Activated CD4-positive, alpha-beta T cell treated with anti-CD3 and anti-CD28 coated beads, Interleukin-2, amount 50 U/mL, for 24 hours (primary cell): ENCODE measurements at places on chromosomes 5 and 9.

DNA sequence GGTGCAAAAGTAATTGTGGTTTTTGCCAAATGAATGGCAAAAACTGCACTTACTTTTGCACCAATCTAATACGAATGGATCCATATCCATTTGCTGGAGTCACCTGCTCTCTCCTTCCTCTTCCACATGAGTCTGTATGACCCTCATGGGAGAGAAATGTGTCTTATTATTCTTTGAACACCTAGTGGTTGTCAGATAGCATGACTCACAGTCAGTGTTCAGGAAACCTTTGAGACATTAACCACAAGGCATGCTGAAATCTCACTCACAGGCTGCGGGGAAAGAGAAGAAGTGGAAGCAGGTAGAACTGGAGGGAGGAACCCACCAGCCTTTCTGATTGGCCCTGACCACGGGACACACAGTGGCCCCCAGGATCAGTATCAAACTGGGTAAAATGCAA, 222.8 kb upstream of the KLF4 start:
- no peak for DNase-seq

GRCh38 chr9:93592008-93592642, 15.7 kb downstream of the PHF2 start:
- no peak for DNase-seq

DNA sequence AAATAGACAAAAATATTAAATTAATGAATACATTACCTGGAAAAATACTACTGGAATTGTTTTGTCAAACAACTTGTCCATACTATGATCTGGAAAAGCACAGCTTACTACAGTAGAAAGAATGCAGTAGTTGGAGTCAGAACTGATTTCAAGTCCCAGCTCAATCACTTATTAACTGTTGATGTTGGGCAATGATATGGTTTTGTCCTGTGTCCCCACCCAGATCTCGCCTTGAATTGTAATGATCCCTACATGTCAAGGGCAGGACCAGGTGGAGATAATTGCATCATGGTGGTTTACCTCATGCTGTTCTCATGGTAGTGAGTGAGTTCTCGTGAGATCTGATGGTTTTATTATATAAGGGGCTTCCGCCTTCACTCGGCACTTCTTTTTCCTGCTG, 247.5 kb downstream of the CD180 start:
- DNase-seq = no peak

- DNase-seq = peak; percentile 70
Measured at GRCh38 chr5:175517824-175518450, 39.6 kb downstream of the SFXN1 start.

DNA sequence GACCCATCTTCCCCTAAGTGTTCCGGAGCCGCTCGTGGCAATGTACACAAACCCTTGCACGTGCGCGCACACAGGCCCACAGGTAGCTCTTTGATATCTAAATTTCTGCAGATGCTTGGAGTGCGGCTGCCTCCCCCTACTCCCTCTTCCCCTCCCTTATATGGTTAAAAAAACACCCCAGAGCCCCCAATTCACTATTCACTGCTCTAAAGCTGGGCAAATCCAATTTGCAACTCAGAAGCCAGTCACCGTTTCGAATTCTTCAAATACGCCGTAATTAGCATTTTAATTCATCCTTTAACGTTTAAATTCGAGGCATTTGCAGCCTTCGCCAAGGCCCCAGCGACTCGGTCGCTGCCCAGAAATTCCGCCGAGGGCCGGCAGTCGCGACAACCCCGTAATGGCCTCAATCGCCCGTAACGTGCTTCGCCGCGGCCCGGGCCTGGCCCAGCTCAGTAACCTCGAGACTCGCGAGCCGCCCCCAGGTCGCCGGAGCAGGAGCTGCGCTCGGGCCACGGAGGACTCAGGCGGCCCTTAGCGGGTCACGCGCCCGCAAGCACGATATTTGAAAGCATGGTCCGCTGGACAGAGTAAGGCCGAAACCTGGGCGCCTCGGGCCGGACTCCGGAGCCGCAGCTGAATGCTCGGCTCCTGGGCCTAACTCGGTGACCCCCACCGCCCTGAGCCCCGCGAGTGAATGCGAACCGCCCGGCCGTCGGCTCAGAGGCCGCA, 1.3 kb downstream of the IRX2 start:
- no peak for DNase-seq

DNA sequence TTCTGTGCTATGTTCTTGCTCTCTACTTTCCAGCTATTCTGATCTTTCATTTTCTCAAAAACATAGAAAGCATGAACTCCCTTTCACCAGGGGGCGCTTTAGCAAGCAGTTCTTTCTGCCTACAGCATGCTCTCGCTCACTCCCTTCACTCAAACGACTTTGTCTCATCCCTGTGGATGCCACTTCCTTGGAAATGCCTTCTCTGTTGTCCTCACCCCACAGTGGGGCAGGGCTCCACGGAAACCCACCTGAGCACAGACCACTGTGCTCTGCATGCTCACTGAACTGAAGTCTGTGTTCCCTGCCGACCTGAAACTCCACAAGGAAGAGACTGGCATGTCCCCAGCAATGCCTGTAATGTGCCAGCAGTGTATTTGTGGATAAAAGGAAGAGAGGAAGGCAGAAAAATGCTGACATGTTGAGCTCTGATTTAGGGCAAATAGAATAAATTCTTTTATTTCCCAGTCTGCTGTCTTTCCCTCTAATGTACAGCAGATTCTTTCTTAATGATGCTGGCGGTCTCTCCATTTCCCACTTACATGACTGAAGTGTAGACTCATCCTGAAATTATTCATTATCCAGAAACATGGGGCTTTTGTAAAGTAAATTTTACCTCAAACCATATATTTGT, 4.9 kb upstream of the ROR2 start:
- DNase-seq = no peak

DNA sequence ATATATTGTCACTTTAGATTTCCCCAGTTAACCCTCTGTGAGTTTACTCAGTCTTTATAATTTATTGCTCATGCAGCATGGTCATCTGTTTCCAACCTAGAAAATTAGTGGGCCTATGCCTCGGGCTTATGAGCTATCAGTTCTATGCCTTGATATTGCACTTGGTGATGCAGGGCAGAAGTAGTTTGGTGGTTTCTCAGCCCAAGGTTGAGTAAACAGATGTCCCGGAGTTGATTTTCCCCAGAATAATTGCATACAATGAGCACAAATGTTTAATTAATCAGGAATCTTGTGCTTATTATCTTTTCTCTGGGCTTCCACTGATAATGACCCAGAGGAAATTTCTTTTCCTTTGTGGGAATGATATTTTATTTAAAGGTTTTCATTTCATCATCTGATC, 474.0 kb downstream of the CCDC171 start:
- no peak for DNase-seq

DNA sequence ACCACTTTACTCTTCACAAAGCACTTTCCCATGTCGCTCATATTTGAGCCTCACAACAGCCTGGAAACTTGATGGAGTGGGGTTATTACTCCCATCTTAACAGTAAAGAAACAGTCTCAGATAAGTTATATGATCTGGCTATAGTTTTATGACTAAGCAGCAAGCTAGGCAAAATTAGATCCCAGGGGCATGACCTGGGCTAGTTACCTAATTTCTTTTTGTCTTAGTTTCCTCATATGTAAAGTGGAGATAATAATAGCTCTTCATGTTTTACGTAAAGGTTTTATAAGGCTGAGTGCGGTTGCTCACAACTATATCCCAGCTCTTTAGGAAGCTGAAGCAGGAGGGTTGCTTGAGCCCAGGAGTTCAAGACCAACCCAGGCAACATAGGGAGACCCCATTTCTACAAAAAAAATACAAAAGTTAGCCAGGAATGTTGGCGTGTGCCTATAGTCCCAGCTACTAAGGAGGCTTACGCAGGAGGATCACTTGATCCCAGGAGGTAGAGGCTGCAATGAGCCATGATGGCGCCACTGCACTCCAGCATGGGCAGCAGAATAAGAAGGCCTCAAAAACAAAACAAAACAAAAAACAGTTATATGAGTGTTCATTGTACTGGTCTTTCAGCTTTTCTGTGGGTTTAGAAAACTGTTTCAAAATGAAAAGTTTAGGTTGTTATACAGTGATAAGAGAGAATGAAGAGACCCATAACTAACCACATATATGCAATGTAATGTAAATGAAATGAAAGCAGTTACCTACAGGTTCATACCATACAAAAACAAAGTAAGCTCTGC, 6.5 kb upstream of the PLIN2 start:
- DNase-seq = no peak

DNA sequence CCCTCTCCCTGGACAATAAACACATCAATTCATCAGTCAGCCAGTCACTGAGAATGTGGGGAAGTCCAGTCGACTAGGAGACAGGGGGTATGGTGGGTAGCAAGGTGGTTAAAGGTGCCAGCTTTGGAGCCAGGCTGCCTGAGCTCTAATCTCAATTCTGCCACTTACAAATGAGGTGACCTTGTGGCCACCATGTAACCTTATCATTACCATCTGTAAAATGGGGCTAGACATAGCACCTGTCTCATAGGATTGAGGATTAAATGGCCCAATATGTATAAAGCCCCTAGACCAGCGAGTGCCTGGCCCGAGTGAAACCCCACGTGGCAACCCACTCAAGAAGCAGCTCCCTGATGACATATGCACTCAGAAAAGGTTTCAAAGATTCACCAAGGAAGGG, 73.3 kb upstream of the TBC1D2 start:
- DNase-seq = no peak

- DNase-seq = no peak
Measured at GRCh38 chr5:11878814-11879213, 25.4 kb downstream of the CTNND2 start.

DNA sequence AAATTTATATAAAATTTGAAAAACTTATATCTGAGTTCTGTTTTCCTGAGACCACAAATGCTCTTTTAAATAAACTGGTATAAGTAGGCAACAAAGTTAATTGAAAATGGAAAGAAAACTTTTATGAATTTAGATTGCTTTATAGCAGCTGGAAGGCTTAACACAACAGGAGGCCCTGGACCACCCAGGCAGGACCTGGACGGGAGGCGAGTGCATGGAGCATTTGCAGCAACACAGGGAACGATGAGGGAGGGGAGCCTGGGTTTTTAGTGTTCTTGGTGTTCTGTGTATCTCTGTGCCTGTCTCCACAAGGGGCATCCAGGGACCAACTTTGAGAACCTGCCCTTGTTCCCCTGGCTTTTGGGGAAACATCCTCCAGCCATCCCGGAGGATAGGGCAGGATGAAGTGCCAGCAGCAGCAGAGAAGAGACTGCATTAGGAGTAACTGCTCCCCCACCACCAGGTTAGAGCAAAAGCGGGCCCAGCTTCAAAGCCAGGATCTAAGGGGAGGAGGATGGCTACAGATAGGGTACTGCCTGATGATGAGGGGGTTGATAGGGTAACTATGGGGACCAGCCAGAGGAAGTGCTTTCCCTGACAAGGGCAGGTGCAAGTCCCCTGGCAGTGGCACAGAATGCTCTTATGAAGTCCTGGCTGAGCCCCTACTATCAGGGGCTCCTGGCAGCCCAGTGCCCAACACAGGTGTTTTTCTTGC, 6.7 kb upstream of the SPATA31E1 start:
- DNase-seq = no peak

DNA sequence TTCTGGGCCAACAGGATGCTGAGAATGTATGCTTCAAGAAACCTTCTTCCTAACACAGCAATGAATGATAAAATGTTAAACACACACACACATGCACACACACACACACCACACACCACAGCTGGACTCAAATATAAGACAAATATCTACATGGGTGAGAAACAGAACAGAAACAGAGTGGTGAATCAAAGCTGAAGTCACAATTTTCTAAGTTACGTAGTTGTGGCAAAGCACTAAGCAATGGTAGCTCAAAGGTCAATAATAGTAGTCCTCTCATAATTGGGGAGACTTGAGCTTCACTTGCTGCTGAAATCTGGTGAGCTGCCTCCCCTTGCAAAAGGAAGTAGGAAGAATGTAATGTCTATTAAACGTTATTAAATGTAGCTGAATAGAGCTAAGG, 33.7 kb upstream of the ITGA1 start:
- no peak for DNase-seq

DNA sequence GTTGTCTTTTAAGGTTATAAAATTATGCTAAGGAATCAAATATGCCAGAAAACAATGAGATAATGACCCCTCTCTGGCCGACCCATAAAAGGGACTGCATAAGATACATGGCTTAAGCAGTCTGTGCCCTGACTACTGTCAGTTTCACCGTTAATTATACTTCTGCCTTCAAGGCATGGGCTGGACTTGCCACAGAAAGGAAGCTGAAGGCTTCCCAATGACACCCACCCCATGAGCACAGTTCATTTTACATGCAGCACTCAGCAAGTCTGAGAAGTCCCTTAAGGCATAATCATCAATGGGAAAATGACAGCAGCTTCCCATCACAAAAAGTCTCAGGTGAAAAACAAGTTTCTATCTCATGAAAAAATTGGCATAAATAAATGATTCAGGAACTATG, 175.6 kb downstream of the GLIS3 start:
- no peak for DNase-seq

- no peak for DNase-seq
Measured at GRCh38 chr9:36679710-36680109, 107.0 kb downstream of the MELK start.

DNA sequence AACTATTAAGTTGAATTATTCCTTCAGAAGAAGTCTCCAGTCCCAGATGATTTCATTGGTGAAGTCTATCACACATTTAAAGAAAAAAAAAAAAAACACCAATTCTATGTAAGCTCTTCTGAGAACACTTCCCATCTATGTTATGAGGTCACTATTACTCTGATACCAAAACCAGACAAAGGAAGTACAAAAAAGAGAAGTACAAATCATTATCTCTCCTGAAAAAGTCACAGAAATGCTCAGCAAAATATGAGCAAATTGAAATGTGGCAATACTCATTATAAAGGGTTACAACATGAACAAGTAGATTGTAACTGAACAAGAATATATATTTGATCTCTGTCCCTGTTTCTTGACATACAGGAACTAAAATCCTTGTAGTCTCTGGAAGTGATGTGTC, 280.4 kb downstream of the TLE1 start:
- no peak for DNase-seq

GRCh38 chr5:119263639-119264038, 92.2 kb upstream of the TNFAIP8 start:
- DNase-seq = no peak

DNA sequence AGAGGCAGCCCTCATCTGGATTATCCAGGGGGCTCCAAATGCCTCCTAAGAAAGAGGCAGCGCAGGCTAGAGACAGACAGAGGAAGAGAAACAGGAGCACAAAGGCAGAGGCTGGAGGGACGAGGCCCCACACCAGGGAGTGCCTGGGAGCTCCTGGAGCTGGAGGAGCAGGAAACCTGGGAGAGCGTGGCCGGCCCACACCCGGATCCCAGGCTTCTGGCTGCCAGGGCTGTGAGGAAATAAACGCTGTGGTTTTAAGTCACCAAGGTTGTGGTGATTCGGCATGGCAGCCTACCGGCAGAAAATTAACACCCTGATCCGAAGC, 165.5 kb downstream of the OLFM1 start:
- no peak for DNase-seq

DNA sequence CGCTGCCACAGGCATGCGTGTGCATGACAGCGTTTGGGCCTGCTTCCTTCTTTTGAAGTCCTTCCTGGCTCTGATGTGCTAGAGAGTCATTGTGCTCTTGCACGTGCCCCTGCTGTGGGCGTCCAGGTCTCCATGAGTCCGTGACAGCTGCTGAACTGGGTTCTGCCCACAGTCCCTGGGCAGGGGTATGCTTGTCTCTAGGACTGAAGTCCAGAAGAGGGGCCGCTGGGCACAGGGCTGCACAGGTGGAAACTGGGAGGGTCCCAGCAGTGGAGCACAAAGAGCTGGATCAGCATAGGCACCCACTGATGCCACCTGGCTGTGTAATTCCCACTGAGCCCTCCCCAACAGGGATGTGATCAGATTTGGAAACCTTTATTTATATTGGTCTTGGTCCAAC, 169.4 kb downstream of the IRX2 start:
- DNase-seq = no peak

- no peak for DNase-seq
Measured at GRCh38 chr5:42583322-42583721, 160.1 kb downstream of the GHR start.

- no peak for DNase-seq
Measured at GRCh38 chr9:6134661-6135180, 80.9 kb upstream of the IL33 start.
